ENCODE measurements at places on chromosomes 1 and 21. TPM values are rescaled to one million over a fixed set of nuclear protein-coding genes. Genes with fewer than 3 reads are reported as not detected.

Gene TRAF3IP3
- not detected for total RNA-seq

Gene MSH4
- total RNA-seq = 0.43 TPM

Gene SMPDL3B
- total RNA-seq = not detected

Gene PEAR1
- total RNA-seq = 11.3 TPM

Gene GPR37L1
- total RNA-seq = under 0.01 TPM

Gene LINGO4
- total RNA-seq = not detected

Gene GOLT1A
- total RNA-seq = not detected

Gene TRAF5
- 28.7 TPM for total RNA-seq

Gene ZYG11B
- 46.1 TPM for total RNA-seq

Gene ANKRD35
- total RNA-seq = 1.3 TPM

Gene LEFTY1
- not detected for total RNA-seq
